ENCODE measurements at places on chromosomes 4 and X.

- H3K4me1 ChIP-seq: no peaks in the 10 kb centered on the region
- no peak overlapping the region for H3K27ac ChIP-seq
- H3K4me3 ChIP-seq: no peak overlapping the region
- peaks cover 7% of the 10 kb centered on the region for H3K27me3 ChIP-seq
Observed at GRCh38 chr4:46931981-46932380, 22.9 kb upstream of the COX7B2 start.

- H3K36me3 ChIP-seq: no peaks in the 10 kb centered on the region
- H3K4me3 ChIP-seq: no peak overlapping the region
- no peaks in the 10 kb centered on the region for H3K4me1 ChIP-seq
- H3K27ac ChIP-seq: no peak overlapping the region
Observed at GRCh38 chr4:14667624-14668151, 334.6 kb upstream of the CPEB2 start.

DNA sequence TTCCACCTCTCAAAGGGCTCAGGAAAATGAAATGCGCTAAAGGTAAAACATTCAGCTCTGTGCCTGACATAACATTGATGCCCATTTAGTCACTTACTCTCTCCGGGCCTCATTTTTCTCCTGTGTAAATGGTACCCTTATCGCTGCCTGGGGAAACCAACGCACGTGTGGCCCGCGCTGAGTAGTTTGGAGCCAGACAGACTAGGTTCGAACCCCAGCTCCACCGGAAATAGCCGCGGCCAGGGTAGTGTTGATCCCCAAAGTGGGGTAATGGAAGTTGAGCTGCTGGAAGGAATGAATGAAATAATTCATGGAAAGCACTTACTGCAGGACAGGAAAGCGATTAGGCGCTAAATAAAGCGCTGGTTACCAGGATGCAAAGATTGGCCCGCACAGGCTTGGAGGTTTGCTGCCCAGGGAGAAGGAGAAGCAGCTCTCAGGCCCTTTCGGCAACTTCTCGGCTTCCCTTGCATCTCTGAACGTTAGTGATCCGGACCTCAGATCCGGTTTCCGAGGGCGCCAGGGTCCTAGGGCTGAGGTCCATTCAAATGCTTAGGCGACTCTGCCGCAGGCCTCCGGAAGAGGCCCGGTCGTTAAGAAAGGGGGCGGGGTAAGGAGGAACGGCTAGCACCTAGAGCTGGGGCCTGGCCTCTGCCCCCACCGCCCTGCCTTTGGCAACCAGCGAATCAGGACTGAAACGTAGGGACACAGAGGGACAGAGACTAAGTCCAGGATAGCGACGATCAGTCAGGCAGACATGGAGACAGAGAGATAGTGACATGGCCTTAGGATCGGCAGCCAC, 13.3 kb downstream of the NKX3-2 start:
- peaks cover 100% of the 10 kb centered on the region for H3K27me3 ChIP-seq
- H3K4me3 ChIP-seq: no peak overlapping the region
- no peak for DNase-seq
- no peak overlapping the region for H3K27ac ChIP-seq

- no peaks in the 10 kb centered on the region for H3K4me1 ChIP-seq
- no peak for DNase-seq
- no peaks in the 10 kb centered on the region for H3K36me3 ChIP-seq
- H3K27me3 ChIP-seq: no peaks in the 10 kb centered on the region
- no peak overlapping the region for H3K4me3 ChIP-seq
Observed at GRCh38 chr4:73669410-73670183, 49.4 kb upstream of the RASSF6 start.

- DNase-seq: no peak
- H3K27ac ChIP-seq: no peak overlapping the region
- no peak overlapping the region for H3K4me3 ChIP-seq
- H3K36me3 ChIP-seq: no peaks in the 10 kb centered on the region
- no peaks in the 10 kb centered on the region for H3K4me1 ChIP-seq
Observed at GRCh38 chr4:119832776-119833175, 204.2 kb upstream of the PDE5A start.

DNA sequence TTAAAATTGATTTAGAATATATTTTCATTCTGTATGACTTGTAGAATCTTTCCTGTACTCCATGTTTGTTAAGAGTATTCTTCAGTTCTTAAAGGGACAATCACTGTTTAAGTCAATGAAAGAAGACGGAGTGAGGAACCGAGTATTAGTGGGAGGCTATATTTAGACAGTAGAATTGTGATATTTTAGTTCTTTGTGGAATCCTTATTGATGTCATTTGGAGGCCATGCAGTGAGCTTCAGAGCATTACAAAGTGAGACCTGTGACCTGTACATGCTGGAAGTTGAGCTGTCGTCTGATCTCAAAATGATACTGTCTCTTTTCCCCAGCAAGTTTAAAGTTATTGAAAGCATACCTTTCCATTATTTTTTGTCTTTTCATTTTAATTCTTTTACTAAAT, 394.7 kb downstream of the GALNTL6 start:
- DNase-seq: no peak
- H3K27me3 ChIP-seq: no peaks in the 10 kb centered on the region
- no peak overlapping the region for H3K27ac ChIP-seq
- H3K4me1 ChIP-seq: no peaks in the 10 kb centered on the region

DNA sequence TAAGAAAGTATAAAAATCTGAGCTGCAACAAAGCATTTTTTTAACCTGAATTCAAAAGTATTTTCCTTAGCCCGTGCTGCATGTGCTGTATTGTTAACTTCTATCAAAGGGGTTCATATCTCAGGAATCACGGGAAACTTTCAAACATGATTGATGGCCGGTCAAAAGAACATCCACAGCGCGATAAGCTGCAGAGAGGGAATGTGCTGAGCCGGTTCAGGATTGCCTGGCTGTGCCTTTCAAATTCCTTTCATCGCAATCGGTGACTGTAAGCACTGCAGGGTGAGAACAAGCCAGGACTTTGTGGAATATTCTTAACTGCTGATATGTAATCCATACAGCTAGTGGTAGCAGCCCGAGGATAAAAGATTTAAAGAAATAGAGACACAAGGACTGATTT, 210.9 kb upstream of the NOCT start:
- H3K36me3 ChIP-seq: no peaks in the 10 kb centered on the region
- peaks cover 62% of the 10 kb centered on the region for H3K4me1 ChIP-seq
- no peak for DNase-seq
- H3K4me3 ChIP-seq: no peak overlapping the region

All from cardiac muscle cell (in vitro differentiated cells and primary cell).